ENCODE measurements at places on chromosomes 1 and 21.

DNA sequence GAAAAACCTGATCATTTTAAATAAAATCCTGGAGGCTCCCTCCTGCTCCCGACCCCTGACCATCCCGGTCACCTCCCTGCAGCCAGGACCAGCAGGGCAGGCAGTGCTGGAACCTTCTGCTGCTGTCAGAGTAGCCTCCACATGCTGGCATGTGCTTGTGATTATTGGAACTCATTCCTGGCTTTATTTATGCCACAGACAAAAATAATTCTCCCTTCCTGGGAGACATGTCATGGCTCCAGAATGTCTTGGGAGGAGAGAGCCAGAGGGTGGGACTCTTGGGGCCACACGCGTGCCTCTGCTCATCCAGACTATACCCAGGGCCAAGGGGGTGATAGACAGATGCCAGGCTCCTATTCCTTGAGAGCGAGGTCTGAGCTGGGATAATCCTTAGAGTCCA lies 183.6 kb upstream of the RAB4A start:
- H3K4me3 ChIP-seq, result no peak overlapping the region
- no peak overlapping the region for H3K27ac ChIP-seq
- no peak for DNase-seq
- peaks cover 11% of the 10 kb centered on the region for H3K27me3 ChIP-seq

GRCh38 chr21:44874497-44875315 lies 1.2 kb upstream of the PTTG1IP start:
- no peaks in the 10 kb centered on the region for H3K27me3 ChIP-seq
- no peaks in the 10 kb centered on the region for H3K36me3 ChIP-seq
- DNase-seq, result no peak
- H3K4me3 ChIP-seq, result peak overlapping the region; percentile 91
- peak overlapping the region; percentile 98 for H3K27ac ChIP-seq

DNA sequence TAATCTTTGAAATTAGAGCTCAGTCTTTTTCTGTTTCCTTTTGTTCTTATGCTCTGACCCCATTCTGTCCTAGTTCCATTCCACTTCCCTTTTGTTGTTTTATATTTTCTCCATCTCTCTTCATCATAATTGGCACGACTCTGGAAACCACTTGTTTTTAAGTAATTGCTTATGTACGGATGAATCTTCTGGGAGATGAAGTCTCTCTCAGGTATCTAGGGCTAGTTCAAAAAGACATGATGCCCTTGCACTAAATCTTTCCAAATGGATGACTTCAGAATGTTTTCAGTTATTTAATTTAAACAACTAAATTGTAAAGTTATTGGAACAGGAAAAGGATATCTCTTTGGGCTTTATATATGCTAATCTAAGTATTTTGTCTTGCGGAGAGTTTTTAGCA lies at the start of gene OR6F1:
OR6F1 (minus strand) TSS at position 101 of the 400 bp plus-strand sequence. CDS start 3,891 bp downstream, outside the sequence.
- H3K27ac ChIP-seq, result no peak within 1 kb of the TSS
- no peaks in the 10 kb centered on the region for H3K4me1 ChIP-seq
- no peak for DNase-seq
- no peaks in the 10 kb centered on the region for H3K36me3 ChIP-seq
- no peak within 1 kb of the TSS for H3K4me3 ChIP-seq

DNA sequence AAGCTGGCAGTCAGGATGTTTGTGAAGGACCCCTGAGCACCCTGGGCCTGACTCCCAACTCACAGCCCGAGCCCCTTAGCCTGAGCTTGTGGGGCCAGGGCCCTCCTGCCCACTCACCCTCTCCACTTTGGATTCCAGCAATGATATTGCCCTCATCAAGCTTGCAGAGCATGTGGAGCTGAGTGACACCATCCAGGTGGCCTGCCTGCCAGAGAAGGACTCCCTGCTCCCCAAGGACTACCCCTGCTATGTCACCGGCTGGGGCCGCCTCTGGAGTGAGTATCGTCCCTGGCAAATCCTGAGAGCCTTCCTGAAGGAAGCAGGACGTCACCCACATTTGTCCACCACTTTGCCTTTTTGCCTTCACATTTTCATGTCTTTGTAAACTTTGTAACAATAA lies 5.0 kb downstream of the CTRC start:
- no peak for DNase-seq
- H3K27ac ChIP-seq, result no peak overlapping the region
- no peaks in the 10 kb centered on the region for H3K36me3 ChIP-seq
- H3K4me3 ChIP-seq, result no peak overlapping the region

DNA sequence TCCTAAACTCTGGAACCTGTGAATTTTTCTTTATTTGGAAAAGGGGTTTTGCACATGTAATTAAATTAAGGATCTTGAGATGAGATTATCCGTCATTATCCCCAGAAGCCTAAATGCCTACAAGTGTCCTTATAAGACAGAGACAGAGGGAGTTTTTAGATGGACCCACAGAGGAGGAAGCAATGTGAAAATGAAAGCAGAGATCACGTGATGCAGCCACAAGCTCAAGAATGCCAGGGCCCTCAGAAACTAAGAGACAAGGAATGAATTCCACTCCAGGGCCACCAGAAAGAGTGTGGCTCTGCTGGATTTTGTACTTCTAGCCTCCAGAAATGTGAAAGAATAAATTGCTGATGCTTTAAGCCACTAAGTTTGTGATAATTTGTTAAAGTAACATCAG lies 183.6 kb upstream of the UBE2U start:
- H3K27me3 ChIP-seq, result peaks cover 4% of the 10 kb centered on the region
- peaks cover 11% of the 10 kb centered on the region for H3K4me1 ChIP-seq
- peak overlapping the region; percentile 0 for H3K4me3 ChIP-seq
- DNase-seq, result no peak
- no peaks in the 10 kb centered on the region for H3K36me3 ChIP-seq
- no peak overlapping the region for H3K27ac ChIP-seq

DNA sequence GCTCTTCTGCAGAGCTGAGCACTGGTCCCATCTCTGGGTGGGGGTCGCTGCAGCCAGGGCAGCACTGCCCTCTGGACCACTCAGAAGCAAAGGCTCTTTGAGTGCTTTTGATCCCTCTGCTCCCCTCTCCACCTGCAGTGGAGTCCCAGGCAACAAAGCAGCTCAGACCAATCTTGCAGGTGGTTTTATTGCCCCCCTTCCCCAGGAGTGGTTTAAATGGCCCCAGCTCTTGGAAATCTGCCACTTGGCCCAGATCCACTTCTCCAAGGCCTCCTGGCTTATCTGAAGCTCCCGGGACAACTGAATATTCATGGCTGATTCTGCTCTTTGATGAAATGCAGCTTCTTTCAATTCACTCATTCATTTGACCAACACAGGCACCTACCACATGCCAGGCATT lies 2.7 kb downstream of the STUM start:
- DNase-seq, result no peak
- H3K4me1 ChIP-seq, result peaks cover 12% of the 10 kb centered on the region
- no peak overlapping the region for H3K27ac ChIP-seq
